ENCODE measurements at places on chromosomes 3 and 15. TPM values are rescaled to one million over a fixed set of nuclear protein-coding genes. Genes with fewer than 3 reads are reported as not detected.

CCR8 gene
- total RNA-seq = 1.1 TPM

DNAJA4 gene
- total RNA-seq = 28.5 TPM

FOXB1 gene
- 0.78 TPM for total RNA-seq

DNA sequence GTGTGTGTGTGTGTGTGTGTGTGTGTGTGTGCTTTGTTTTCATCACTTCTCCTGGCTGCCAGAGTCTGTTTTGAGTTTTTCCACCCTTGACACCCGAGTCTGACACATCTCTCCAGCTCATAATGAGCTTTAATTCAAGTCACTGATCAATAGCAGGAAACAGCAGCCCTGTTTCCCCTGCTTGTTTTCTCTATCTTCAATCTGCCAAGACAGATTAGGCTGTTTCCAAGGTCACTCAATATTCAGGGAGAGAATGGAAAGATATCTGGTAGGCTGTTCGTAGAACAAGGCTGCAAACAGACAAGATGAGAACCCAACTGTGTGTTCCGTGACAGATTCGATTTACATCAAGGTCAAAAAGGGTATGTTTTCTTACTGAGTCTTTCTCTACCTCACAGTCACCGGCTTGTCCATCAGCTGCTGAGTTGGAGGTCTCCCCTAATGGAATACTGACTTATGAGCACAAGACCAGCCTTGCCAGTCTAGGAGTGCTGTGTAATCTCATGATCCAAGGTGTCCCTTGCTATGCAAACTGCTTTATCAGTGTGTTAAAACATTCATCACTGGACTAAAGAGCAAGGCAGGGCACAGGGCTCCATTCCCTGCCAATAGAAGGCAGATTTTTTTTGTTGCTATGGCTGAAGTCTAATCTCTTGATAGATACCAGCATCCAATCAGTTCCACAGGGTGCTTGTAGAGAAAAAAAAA is 187.9 kb upstream of the LMCD1 start:
- H3K27ac ChIP-seq = no peak overlapping the region
- no peaks in the 10 kb centered on the region for H3K4me1 ChIP-seq
- DNase-seq = no peak
- no peak overlapping the region for H3K4me3 ChIP-seq
